ENCODE measurements at places on chromosomes 12 and 14. TPM values are rescaled to one million over a fixed set of nuclear protein-coding genes. Genes with fewer than 3 reads are reported as not detected.

- DNase-seq, result no peak
- H3K36me3 ChIP-seq, result no peaks in the 10 kb centered on the region
- H3K27ac ChIP-seq, result no peak overlapping the region
Observed at GRCh38 chr14:103372552-103373304, 12.5 kb upstream of the MARK3 start.

GRCh38 chr12:2999265-2999841 is 40.2 kb downstream of the TEAD4 start:
- DNase-seq, result peak; percentile 67
- no peak overlapping the region for H3K4me3 ChIP-seq
- no peak overlapping the region for H3K27ac ChIP-seq

- DNase-seq, result no peak
- no peaks in the 10 kb centered on the region for H3K36me3 ChIP-seq
- no peak overlapping the region for H3K27ac ChIP-seq
- peaks cover 14% of the 10 kb centered on the region for H3K4me1 ChIP-seq
- no peaks in the 10 kb centered on the region for H3K27me3 ChIP-seq
- no peak overlapping the region for H3K4me3 ChIP-seq
Observed at GRCh38 chr12:27331291-27331926, 1.2 kb upstream of the BMAL2 start.

GRCh38 chr14:91731986-91732385 is at the start of gene CATSPERB:
Gene CATSPERB, minus strand, starts transcription at chr14:91732086. Its CDS starts 2,607 bp downstream, at chr14:91729479.
- H3K27ac ChIP-seq, result no peak within 1 kb of the TSS
- no peaks in the 10 kb centered on the region for H3K4me1 ChIP-seq
- no peaks in the 10 kb centered on the region for H3K36me3 ChIP-seq
- no peak for DNase-seq
- no peak within 1 kb of the TSS for H3K4me3 ChIP-seq

GRCh38 chr14:66101662-66102061 is 384.5 kb upstream of the CCDC196 start:
- no peak for DNase-seq
- H3K27me3 ChIP-seq, result no peaks in the 10 kb centered on the region
- no peak overlapping the region for H3K4me3 ChIP-seq
- H3K4me1 ChIP-seq, result no peaks in the 10 kb centered on the region
- no peak overlapping the region for H3K27ac ChIP-seq

GRCh38 chr14:99034711-99035171 is 237.3 kb downstream of the BCL11B start:
- no peak overlapping the region for H3K4me3 ChIP-seq
- no peaks in the 10 kb centered on the region for H3K27me3 ChIP-seq

- H3K27ac ChIP-seq, result no peak overlapping the region
- no peaks in the 10 kb centered on the region for H3K27me3 ChIP-seq
- H3K4me1 ChIP-seq, result no peaks in the 10 kb centered on the region
- DNase-seq, result no peak
- H3K36me3 ChIP-seq, result no peaks in the 10 kb centered on the region
Observed at GRCh38 chr14:85172290-85172689, 357.7 kb upstream of the FLRT2 start.

DNA sequence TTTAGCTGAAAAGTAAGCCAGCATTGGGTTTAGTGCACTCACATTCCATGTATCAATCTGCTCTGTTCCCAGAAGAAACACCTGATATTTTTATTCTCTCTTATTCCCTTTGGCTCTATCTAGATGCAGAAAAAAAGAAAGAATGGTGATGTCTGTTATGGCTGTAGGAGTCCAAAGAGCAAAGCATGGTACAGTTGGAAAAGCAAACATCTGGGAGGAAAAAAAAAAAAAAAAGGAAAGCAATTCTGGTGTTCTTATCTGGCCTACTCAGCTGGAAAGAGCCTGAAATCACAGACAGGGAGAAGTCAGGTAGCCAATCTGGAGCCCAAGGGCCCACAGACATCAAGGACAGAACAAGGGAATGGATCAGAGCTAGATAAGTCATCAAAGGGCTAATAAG is 293.9 kb downstream of the DUSP6 start:
- no peak overlapping the region for H3K4me3 ChIP-seq
- peak; percentile 7 for DNase-seq
- H3K4me1 ChIP-seq, result no peaks in the 10 kb centered on the region
- H3K27me3 ChIP-seq, result no peaks in the 10 kb centered on the region

GRCh38 chr14:22689199-22689598 is 45.0 kb upstream of the OR6J1 start:
- H3K4me3 ChIP-seq, result no peak overlapping the region
- no peaks in the 10 kb centered on the region for H3K36me3 ChIP-seq
- no peak for DNase-seq
- H3K27me3 ChIP-seq, result no peaks in the 10 kb centered on the region

DNA sequence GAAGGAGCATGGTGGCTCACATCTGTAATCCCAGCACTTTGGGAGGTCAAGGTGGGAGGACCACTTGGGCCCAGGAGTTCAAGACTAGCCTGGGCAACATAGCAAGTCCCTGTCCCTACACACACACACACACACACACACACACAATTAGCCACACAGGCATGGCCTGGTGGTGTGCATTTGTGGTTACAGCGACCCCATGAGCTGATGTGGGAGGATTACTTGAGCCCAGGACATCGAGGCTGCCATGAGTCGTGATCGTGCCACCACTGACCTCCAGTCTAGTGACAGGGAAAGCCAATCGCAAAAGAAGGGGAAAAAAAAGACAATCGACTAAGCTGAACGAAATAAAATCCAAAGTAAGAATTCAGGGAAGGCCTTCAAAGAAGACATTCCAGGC is 67.9 kb downstream of the TBX3 start:
- no peak overlapping the region for H3K4me3 ChIP-seq
- no peaks in the 10 kb centered on the region for H3K27me3 ChIP-seq
- H3K27ac ChIP-seq, result no peak overlapping the region

DNA sequence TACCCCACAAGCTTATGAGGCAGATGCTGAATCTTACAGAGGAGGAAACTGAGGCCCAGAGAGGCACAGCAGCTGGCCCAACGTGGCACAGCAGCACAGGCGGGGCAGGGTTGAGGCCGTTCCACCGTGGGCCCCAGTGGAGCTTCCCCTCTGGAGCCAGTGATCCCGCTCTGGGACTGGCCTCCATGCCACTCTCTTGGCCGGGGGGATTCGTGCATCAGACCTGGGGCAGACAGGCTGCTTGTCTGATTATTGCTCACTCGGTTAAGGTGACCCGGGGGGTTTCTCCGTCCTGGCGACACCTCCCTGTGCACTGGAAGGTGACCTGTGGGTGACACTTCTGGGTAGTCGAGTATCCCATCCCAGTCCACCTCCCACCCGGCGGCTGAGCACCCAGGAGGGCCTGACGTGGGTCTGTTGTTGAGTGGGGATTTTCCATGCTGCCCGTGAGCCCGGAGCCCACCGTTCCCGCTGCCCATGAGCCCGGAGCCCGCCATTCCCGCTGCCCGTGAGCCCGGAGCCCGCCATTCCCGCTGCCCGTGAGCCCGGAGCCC is 27.8 kb downstream of the NOC4L start:
- no peaks in the 10 kb centered on the region for H3K4me1 ChIP-seq
- H3K36me3 ChIP-seq, result no peaks in the 10 kb centered on the region
- no peak for DNase-seq
- no peak overlapping the region for H3K27ac ChIP-seq
- H3K27me3 ChIP-seq, result no peaks in the 10 kb centered on the region

DNA sequence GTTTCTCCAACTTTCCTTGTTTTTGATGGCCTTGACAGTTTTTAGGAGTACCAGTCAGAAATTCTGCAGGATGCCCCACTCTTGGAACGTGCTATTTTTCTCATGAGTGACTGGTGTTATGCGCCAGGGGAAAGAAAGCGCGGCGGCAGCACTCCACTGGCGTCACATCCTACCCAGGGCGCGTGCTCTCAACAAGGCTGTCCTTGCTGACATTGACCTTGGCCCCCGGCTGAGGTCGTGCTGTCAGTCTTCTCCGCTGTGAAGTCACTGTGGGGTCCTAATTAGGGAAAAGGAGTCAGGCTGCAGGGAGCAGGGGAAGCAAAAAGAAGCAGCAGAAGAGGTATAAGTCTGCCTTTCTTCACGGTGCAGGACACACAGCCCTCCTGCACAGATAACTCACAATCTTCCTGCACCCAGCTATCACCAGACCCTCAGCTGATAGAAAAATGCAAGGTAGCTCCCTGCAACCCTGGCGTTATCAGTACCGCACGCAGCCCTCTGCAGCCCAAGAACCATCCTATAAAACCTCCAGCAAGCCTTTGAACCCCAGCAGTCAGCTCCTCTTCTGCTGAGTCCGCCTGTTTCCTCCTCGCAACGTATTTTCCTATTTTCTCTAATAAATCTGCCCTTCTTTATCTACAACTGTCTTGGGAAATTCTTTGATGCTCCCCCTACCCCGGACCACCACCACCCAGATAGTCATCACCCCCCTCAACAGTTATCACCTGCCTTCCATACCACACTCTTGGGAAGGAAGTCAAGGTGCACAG is 48.0 kb upstream of the C14orf180 start:
- no peak for DNase-seq
- no peaks in the 10 kb centered on the region for H3K27me3 ChIP-seq
- no peaks in the 10 kb centered on the region for H3K36me3 ChIP-seq
- H3K4me3 ChIP-seq, result no peak overlapping the region
- no peak overlapping the region for H3K27ac ChIP-seq

DNA sequence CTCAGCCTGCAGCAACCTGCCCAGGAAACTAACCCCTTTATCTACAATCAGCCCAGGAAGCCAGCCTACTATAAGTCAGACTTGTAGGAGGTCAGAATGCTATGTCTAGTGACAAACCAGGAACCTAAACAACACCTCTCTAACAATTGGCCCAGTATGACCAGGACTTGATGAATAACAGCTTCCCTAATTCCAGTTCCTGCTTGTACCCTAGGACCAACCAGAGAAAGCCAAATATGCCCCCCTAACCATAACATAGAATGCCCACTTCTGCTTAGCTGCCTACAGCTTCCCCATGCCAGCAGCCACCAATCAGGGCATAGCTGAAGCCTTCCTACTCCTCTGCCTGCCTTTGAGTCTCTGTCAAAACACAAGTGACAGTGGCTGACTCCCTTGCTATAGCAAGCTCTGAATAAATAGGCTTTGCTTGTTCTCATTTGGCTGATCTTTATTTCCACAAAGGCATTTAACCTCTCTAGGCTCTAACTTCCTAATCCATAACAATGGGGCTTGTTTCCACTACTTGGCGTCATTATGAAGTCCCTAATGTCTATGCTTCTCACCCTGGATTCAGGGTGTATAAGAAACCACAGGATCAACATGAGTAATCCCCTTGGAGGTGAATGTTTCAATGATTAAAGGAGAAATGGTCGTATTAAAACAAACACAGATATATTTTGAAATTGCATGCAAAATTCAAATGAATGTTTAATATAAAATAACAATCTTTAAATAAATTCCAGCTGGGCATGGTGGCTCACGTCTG is 220.2 kb downstream of the ANO6 start:
- H3K27ac ChIP-seq, result no peak overlapping the region
- H3K4me1 ChIP-seq, result peaks cover 17% of the 10 kb centered on the region
- no peak for DNase-seq
- H3K27me3 ChIP-seq, result no peaks in the 10 kb centered on the region
- H3K36me3 ChIP-seq, result no peaks in the 10 kb centered on the region
- no peak overlapping the region for H3K4me3 ChIP-seq

DNA sequence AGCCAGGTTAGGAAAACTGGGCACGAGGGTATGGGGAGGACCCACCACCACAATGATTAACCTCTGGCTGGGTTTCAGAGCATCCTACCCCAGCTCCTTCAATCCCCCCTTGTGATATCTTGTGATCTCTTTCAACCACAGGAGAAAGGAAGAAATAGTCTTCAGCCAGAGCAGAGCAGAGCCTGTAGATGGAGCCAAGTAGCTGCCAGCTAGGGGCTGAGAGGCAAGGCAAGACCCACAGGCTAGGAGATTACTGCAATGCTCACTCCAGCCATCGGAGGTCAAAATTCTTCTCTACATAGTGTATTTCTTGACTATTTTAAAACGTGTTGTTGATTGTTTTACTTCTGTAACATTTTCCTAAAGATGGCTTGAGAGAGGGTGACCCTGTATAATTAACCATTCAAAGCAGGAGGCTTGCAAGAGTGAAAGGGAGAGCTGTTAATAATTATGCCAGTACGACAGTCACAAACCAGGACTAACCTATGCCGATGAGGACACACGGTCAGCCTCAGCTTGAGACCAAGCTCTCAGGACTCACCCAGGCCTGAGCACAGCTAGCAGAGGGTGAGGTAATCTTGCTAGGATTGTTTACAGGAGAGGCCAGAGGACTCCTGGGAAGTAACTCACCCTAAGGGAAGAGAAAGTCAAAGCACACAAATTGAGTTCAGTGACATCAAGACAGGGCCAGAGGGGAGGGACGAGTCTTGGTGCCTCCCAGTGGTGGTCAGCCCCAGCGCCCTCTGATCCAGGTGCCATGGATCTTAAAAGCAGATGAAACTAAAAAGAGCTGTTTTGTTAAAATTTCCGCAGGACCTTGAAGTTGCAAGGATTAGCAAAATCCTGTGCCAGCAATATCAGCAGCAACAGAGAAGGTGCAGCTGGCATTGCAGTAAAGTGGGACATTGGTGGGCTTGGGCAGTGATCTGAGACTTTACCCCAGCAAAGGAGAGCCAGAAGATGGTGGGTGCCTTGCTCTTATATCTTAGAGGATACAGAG is 29.8 kb upstream of the CDKN3 start:
- no peaks in the 10 kb centered on the region for H3K36me3 ChIP-seq
- no peaks in the 10 kb centered on the region for H3K27me3 ChIP-seq
- H3K4me1 ChIP-seq, result peaks cover 5% of the 10 kb centered on the region
- H3K27ac ChIP-seq, result no peak overlapping the region
- peak; percentile 54 for DNase-seq
- H3K4me3 ChIP-seq, result no peak overlapping the region

Gene TAS2R46
- total RNA-seq, result 5.1 TPM

Gene CLEC6A
- total RNA-seq, result not detected

Gene KRT78
- not detected for total RNA-seq

Gene SMOC1
- total RNA-seq, result 3.4 TPM

Gene NPAS3
- total RNA-seq, result 4.0 TPM

Gene LMO3
- total RNA-seq, result 282 TPM

Gene BDKRB2
- total RNA-seq, result 9.9 TPM

Data from thyroid gland (tissue), 4 donors.